ENCODE measurements at places on chromosomes 16 and 17. TPM values are rescaled to one million over a fixed set of nuclear protein-coding genes. Genes with fewer than 3 reads are reported as not detected.

DNA sequence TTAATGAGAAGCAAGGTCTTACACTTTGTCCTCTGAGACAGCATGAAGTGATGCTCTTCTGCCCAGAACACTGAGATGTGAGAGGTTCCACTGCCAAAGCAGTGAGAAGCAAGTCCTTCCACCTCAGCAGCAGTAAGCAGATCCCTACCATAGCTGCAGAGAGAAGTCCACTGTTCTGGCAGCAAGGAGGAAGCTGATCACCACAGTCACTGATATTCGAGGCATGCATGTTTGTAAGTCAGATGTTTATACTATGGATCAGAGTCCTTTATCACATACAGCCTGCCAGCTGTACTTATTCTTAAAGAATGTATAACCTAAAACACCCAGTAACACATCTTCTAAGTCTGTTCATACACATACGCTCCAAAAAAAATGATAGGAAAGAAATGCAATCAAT, 18.2 kb upstream of the METTL2A start:
- H3K4me3 ChIP-seq, result no peak overlapping the region
- no peaks in the 10 kb centered on the region for H3K4me1 ChIP-seq
- H3K27ac ChIP-seq, result no peak overlapping the region
- no peaks in the 10 kb centered on the region for H3K36me3 ChIP-seq
- H3K27me3 ChIP-seq, result no peaks in the 10 kb centered on the region

GRCh38 chr16:73878611-73879010, 418.0 kb upstream of the PSMD7 start:
- no peaks in the 10 kb centered on the region for H3K36me3 ChIP-seq
- no peaks in the 10 kb centered on the region for H3K4me1 ChIP-seq
- H3K27me3 ChIP-seq, result no peaks in the 10 kb centered on the region

- no peak overlapping the region for H3K4me3 ChIP-seq
- no peak overlapping the region for H3K27ac ChIP-seq
- no peaks in the 10 kb centered on the region for H3K36me3 ChIP-seq
- DNase-seq, result peak; percentile 51
- no peaks in the 10 kb centered on the region for H3K4me1 ChIP-seq
These were observed 474.6 kb downstream of the PMP22 start for GRCh38 chr17:14790521-14790920.

The CEP131 gene
- 7.5 TPM for total RNA-seq

DNA sequence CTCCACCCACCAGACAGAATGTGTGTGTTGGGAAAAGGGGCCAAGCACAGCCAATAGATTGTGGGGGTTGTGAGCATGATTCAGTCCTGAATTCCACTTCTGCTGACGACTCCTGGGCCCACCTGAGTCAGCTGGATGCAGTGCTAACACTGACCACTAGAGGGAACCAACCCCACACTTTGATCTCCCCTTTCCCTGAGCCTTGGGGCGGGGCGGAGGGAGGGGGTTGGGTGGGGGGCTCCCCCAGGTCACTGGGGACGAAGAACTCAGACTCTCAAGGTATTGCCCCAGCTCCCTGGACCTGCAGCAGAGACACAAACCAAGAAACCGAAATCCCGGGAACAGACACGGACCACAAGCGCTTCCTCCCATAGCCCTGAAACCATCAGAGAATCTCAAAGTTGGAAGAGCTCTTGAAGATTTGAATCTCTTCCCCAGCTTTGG, 621 bp upstream of the CSHL1 start:
- H3K27me3 ChIP-seq, result no peaks in the 10 kb centered on the region
- H3K27ac ChIP-seq, result no peak overlapping the region
- H3K4me3 ChIP-seq, result no peak overlapping the region
- H3K4me1 ChIP-seq, result no peaks in the 10 kb centered on the region
- H3K36me3 ChIP-seq, result no peaks in the 10 kb centered on the region

DNA sequence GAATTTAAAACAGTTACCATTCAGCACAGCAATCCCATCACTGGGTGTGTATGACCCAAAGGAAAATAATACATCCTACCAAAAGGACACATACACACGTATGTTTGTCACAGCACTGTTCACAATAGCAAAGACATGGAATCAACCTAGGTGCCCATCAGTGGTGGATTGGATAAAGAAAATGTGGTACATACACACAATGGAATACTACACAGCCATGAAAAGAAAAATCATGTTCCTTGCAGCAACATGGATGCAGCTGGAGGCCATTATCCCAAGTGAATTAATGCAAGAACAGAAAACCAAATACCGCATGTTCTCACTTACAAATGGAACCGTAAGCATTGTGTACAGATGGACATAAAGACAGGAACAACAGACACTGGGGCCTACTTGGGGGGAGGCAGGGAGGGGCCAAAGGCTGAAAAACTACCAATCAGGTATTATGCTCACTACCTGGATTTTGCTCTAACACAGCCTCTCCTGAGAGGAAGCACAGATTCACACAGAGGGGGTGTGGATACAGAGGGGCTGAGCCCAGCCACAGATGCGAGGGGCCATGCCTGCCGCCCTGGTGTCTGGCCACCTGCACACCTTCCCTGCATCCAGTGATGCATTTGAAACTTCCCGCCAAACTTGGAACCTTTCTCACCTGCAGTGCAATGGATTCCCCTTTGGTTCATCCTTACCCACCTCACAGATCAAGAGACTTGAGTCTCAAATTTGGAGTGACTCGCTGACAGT, 55.9 kb downstream of the USP22 start:
- no peaks in the 10 kb centered on the region for H3K36me3 ChIP-seq
- H3K4me1 ChIP-seq, result no peaks in the 10 kb centered on the region
- no peak overlapping the region for H3K4me3 ChIP-seq
- peak; percentile 28 for DNase-seq

DNA sequence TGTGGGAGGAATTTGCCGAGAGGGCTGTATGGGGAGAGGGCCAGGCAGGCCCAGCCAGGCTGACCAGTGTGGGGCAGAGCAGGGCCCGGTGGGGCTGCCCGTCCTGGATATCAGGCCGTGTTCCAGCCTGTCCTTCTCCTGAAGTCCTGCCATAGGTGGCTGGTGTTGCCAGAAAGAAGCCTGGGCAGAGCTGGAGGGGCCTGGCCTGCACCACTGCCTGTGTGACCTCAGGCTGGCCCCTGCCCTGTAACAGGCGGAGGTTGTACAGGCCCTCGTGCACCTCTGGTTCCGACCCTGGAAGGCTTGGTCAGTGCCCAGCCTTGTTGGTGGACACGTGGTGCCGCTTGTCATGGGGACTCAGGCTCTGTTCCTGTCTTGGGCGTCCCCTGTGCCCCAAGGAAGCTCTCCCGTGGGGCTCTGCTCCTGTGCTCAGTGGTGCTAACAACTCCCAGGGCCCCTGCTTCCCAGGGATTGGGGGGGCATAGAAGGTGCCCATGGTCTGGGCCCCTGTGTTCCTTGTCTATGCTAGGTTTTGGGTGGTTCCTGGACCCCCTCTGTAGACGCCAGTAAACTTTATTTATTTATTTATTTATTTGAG, 33.3 kb downstream of the ADCY7 start:
- no peak overlapping the region for H3K27ac ChIP-seq
- H3K27me3 ChIP-seq, result no peaks in the 10 kb centered on the region
- no peak overlapping the region for H3K4me3 ChIP-seq
- H3K36me3 ChIP-seq, result no peaks in the 10 kb centered on the region

The SETD1A gene
- 18.8 TPM for total RNA-seq

The HS3ST2 gene
- 1.5 TPM for total RNA-seq

The SCGB1C2 gene
- total RNA-seq, result not detected

DNA sequence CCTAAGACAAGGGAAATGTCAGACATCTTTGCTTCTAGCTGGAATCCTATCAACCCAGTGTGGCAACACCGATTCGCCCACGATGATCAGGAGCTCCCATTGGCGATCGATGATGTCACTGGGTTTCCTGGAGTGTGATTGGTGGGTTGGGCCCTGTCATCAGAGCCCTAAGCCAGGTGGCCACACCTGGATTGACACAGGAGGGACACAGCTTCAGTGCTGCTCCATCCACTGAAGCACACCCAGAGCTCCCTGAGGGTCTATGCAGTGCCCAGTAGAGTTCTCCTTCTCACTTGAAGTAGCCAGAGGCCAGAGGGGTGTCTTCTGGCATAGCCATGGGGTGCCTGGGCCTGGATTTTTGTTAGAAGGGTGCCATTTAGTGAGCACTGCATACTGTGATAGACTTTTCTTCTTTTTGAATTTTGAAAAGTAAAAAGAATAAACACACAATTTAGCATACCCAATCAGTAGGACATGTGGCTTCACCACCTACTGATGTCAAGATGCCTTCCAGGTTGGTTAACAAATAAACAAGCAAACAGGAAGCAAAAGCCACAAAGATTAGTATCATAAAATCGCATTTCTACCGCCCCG, 77.6 kb downstream of the CMIP start:
- peaks cover 30% of the 10 kb centered on the region for H3K4me1 ChIP-seq
- no peak overlapping the region for H3K27ac ChIP-seq
- H3K4me3 ChIP-seq, result no peak overlapping the region
- H3K36me3 ChIP-seq, result no peaks in the 10 kb centered on the region
- no peak for DNase-seq

- peak; percentile 81 for DNase-seq
- H3K4me3 ChIP-seq, result no peak overlapping the region
- H3K4me1 ChIP-seq, result peaks cover 5% of the 10 kb centered on the region
- no peaks in the 10 kb centered on the region for H3K36me3 ChIP-seq
- no peak overlapping the region for H3K27ac ChIP-seq
These were observed 16.1 kb downstream of the PLK1 start for GRCh38 chr16:23694644-23695373.

DNA sequence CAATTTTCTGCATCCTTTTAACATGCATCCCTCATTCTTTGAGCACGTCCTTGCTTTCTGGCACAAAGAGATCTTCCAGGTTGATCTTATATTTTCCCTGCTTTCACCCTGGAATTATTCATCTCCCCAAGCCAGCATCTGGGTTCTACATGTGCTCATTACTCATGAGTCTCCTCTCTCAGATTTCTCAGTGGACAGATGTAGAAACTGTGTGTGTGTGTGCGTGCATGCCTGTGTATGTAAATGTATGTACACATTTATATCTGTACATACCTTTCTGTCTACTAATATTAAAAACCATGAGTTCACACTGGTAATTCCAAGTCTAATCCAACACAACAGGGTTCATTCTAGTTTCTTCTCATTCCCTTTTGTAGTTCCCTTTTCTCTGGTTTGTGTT, 41.9 kb upstream of the NSRP1 start:
- H3K27ac ChIP-seq, result no peak overlapping the region
- no peaks in the 10 kb centered on the region for H3K27me3 ChIP-seq

DNA sequence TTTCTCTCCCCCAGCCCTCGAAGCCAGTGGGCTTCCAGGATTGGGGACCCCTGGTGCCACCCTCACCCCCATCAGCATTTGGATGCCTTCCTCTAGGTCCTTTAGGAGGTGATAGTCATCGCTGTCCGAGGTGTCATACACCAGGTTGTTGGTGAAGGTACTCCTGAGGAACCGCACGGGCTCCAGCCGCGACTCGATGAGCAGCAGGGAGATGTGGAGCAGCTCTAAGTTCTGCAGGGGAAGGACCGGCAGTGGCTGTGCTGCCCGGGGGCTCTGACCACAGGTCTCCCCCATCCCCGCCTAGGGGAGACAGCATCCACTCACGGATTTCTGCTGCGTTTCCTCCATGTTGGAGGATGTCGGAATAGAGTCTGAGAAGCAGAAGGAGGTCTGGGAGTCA, 962 bp downstream of the CSHL1 start:
- H3K27me3 ChIP-seq, result no peaks in the 10 kb centered on the region
- no peak for DNase-seq
- no peak overlapping the region for H3K27ac ChIP-seq

- no peak overlapping the region for H3K27ac ChIP-seq
- no peaks in the 10 kb centered on the region for H3K36me3 ChIP-seq
- no peak for DNase-seq
- H3K27me3 ChIP-seq, result no peaks in the 10 kb centered on the region
These were observed 14.7 kb downstream of the CA7 start for GRCh38 chr16:66858740-66859396.
